WERI-Rb-1 (cell line): ENCODE measurements at places on chromosomes 5 and 9.

DNA sequence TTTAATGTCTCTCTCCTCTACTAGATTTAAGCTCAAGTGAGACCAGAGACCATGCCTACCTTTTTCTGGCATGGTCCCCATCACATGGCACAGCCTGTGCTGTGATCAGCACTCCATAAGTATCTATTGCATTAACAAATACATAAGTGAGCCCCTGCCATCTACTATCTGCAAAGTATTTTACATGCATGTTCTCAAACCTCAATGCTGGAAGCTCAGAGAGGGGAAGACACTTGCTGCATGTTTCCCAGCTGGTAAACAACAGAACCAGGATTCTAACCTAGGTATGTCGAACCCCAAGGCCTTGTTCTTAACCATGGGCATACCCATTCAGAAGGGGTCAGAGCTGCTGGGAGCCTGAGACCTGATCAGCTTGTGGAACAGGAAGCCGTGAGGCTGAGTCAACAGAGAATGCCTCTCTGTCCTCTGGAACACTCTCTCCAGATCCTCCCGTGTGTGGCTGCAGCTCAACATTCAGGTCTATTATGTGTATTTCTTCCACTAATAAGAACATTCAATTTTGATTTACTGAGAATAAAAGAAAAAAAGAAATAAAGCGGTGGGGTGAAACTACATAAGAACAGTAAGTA is 232.5 kb upstream of the MSX2 start:
- DNase-seq = no peak

- no peak for DNase-seq
Measured at GRCh38 chr9:2332663-2333062, 288.9 kb upstream of the VLDLR start.

GRCh38 chr9:107951511-107951910 is 461.9 kb upstream of the KLF4 start:
- no peak for DNase-seq

DNA sequence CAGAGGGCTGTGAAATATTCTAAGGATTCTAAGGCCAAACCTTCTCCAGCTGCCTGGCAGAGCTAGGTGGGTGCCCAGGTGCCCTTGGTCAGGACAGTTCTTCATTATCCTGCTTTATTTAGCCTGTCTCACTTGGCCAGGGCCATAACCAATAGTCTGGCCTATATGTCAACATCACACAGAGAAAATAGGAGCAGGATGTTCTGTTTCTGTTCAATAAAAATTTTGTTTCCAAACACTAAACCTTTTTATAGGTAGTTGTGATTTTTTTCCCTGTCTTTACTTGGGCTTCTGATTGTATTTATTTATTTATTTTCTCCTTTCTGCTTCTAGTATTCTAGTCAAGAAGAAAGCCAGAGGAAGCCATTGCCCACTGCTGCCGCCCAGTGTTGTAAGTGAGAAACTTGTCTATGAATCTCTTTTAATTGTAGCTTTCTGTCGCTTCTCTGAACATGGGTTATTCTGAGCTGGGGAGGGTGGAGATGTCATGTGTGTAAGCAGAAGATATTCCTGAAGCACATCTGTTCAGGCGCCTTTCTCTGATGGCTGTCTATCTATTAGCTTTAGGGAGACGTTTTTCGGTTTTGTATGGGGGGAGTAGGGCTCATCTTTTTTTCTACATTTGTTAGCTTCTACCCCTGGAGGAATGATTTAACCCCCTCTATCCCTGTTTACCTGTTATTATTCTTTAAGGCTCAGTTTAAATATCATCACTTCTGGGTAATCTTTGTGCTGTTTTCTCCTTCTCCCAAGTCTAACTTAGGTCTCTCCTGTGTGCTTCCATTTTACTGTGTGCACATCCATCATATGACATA is 97.1 kb downstream of the UNC13B start:
- peak; percentile 73 for DNase-seq

GRCh38 chr9:96565671-96566497 is 53.8 kb downstream of the CDC14B start:
- no peak for DNase-seq

GRCh38 chr5:91741764-91742505 is 358.8 kb upstream of the ARRDC3 start:
- DNase-seq = no peak

DNA sequence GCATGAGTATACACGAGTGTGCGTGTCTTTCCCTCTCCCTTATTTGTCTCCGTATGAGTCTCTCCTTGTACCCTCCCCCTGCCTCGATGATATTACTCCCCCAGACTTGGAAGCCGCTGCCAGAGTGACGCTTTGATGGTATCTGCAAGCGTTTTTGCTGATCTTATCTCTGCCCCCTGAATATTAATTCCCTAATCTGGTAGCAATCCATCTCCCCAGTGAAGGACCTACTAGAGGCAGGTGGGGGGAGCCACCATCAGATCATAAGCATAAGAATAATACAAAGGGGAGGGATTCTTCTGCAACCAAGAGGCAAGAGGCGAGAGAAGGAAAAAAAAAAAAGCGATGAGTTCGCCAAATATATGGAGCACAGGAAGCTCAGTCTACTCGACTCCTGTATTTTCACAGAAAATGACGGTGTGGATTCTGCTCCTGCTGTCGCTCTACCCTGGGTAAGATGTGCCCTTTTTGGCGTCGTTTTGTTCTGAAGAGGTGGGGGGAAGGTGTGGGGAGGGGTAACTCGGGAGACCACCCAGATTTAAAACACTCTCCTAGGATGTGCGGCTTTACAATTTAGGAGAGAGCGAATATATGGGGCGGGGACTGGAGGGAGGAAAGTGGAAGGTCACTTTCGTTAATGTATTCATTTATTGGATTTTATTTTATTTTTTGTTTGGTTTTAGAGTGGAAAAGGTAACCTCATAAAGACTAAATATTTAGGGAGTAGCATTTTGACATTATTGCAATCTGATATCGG is at the start of gene GABRG2:
TSS of gene GABRG2 (plus strand) at position 119 of the 757 bp plus-strand sequence. CDS start at position 346, 227 bp downstream.
- no peak for DNase-seq

- no peak for DNase-seq
Measured at GRCh38 chr5:140365282-140365681, 5.3 kb downstream of the SLC4A9 start.

DNA sequence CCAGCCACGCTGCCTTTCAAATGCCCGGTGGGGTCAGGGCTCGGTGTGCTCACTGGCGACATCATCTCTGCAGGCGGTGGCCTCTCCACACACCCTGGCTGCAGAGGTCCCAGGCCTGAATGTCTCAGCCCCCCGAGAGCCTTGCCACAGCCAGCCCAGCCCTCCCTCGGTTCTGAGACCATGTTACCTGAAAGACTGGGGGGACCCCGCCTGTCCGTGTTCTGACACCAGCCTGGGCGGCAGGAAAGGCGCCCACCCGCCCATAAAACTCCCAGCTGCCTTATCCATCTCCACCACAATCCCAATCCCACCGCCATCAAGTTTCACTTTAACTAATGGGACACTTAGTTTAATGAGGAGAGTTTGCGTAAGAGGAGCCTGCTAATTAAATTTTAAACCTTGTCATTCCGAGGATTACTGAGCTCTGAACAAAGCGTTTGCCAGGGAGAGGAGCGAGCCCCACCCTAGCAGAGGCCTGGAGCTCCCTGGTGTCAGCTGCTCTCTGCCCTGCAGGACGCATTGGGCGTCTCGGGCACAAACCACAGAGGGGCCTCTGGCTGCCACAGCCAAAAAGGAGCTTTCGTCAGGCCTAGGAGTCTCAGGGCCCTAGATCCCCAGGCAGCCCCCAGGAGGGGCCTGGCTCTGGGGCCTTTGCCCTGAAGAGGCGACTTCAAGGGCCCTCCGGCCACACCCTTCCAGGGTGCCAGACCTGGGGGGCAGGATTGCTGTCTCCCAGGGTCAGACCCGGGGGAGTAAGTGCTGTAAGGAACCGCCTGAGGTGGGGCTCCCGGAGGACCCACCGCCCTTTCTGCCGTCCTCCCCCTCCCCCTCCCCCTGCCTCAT is 15.3 kb downstream of the LHX3 start:
- DNase-seq = peak; percentile 96

DNA sequence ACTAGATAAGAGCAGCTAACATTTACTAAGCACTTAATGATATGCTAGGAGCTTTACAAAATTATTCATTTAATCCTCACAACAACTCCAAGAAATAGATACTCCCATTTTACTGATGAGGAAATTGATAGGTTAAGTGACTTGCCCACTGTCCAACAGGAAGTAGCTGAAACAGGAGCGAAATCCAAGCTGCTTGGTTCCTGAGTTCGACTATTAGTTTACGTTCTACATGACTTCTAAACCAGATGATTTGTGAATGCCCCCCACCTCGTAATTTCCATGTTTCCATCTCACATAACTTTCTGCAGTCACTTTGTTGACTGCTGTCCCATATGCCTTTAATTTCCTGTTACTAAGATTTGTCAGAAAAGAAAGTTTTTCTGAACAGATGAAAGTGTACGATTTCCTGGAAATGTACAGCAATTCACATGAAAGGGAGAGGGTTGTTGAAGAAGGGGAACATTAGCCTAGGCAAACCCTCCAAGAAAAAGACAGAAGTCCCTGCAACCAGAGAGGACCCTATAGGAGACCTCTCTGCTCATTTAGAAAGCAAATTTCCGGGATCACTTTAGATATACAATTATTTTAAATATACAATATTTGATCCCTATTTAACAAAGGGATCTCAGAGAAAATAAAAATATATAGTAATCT is 279.1 kb upstream of the EFNA5 start:
- DNase-seq = no peak
